Hematopoietic multipotent progenitor cell treated with erythropoietin and hydrocortisone succinate and interleukin-3 and kit ligand, for 8 days (in vitro differentiated cells): ENCODE measurements at places on chromosomes 7 and 10.
A peak's percentile ranks its signal among the peaks of the same experiment; 100 is the strongest.

DNA sequence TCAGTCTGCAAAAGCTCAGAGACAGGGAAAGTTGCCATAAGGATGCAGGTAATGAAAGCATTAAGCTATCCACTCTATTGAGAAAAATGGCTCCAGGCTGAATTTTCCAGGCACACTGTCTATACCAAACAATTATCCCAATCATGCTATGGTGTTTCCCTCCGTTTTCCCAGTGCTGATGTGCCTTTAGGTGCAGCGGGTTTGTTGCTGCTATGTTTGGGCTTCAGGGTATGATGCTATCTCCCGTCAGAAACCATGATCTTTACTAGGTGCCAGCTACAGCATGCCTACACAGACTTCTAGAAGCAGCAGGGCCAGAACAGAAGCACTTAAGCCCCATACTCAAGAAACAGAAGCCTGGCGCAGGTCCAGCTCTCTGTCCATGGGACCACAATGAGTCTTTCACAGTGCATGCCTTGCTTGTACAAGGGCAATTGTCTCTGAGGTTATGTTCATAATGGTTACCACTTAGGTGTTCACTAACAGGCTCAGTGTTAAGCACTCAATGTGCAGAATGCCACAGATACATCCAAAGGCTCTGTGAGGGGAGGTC is 19.4 kb downstream of the STEAP1B start:
- DNase-seq = no peak

DNA sequence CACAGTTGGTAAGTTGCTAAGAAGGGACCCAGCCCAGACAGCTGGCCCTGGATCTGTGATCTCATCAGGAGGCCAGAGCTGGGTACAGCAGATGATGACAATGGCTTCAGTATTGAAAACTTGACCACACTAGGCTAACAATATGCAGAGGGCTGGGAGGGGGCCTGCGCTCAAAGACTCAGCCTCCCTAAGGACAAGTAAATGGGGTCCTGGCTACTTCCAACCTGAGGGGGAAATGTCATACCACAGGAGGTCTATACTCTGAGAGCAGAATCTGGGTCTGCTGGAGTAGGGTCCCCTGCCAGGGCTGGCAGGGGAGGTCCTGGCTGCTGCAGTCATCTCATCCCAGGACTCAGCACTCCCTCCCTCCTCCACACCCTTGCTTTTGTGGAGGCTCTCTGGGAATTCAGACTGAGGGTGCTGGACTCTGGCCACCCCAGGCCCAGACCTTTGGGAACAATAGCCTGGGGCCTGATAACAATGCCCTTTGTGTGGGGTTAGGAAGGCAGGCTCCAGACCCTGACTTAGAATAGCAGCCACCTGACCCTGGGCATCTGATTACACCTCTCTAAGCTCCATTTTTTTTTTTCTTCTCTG is 1.4 kb downstream of the FXYD4 start:
- DNase-seq = no peak

DNA sequence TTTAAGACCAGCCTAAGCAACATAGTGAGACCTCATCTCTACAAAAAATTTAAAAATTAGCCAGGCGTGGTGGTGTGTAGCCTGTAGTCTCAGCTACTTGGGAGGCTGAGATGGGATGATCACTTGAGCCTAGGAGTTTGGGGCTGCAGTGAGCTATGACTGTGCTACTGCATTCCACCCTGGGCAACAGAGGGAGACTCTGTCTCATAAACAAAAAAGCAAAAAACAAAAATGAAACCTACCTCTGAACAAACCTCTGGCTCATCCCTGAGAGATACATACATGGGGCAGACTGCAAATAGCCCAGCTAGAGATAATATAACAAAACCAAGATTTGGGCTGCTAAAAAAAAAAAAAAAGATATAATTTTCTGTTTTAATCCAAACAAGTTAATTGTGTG is 19.5 kb downstream of the C10orf67 start:
- no peak for DNase-seq

DNA sequence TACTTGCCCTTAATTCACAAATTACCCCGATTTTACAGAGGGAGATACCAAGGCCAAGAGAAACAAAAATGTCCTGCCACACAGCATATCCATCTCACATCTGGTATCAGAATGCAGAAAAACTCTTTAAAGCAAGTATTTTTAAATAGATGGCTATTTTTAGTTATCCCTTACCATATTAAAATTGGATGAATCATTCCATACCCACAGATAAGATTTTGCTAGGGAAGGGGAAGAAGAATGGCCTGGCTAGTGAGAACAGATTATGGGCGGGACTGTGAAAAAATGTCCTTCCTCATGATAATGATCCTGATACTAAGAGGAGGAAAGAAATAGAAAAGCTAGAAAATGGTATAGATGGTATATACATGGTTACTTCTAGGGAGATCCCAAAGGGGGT is 80.6 kb upstream of the GATAD1 start:
- DNase-seq = no peak

DNA sequence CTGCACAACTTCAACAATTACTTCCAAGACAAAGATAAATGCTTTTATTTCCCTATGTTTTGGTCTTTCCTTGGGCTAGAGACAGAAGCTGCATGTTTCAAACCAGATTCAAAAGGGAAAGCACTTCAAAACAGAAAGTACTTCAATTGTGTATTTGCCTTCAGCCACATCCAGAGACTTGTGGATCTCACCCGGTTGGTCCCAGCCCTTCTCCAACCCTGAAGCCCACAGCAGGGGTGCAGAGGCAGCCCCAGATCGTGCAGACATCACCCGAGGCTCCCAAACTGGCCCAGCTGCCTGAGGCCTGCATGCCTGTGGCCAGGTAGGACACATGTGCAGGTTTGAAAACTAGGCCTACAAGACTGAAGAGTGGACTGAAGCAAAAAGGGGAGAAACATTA is 80.8 kb downstream of the ALOX5 start:
- DNase-seq = no peak

- no peak for DNase-seq
These were observed 78.6 kb downstream of the FAM53B start for GRCh38 chr10:124665558-124665957.

DNA sequence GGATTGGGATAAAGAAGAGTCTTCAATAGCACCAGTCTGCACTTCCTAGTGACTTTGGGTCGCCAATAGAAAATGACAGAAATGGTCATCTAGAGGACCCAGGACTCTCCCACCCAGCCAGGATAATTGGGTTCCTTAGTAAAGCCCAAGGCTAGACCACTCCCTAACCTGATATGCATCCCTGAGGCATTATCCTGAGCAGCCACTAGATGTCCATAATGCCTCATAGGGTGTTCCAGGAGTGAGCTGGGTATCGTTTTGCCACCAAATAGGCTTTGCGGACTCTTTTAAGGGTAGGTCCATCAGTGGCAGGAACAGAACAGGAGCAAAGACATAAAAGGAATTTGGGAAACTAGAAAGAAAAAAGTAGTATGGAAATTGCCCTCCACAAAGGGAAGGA is 4.5 kb upstream of the LRRC4 start:
- peak; percentile 33 for DNase-seq

DNA sequence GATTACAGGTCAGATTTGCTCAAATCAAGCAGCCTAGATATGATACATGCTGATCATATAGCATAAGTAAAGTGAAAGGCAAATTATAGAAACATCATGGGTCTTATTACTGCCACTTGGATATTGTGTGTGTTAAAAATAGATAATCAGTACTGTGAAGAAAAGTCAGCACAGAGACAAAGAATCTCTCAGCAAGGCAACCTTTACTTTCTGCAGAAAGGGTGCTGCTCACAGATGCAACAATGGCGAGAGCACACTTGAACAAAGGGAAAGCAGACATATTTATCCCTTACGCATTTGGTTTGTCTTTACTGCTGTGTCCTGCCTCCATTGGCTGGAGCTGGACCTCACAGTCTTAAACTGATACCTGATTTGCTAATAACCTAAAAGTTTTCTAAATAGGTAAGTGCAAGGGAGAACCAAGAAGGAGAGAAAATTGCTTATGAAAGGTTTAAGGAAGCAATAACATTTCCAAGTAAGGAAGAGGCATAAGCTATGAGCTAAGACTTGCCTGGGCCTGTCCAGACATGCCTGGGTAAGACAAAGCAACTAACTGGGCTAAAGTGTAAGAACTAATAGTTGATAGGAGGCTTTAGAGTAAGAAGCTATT is 1310.8 kb upstream of the LRRTM3 start:
- DNase-seq = no peak

DNA sequence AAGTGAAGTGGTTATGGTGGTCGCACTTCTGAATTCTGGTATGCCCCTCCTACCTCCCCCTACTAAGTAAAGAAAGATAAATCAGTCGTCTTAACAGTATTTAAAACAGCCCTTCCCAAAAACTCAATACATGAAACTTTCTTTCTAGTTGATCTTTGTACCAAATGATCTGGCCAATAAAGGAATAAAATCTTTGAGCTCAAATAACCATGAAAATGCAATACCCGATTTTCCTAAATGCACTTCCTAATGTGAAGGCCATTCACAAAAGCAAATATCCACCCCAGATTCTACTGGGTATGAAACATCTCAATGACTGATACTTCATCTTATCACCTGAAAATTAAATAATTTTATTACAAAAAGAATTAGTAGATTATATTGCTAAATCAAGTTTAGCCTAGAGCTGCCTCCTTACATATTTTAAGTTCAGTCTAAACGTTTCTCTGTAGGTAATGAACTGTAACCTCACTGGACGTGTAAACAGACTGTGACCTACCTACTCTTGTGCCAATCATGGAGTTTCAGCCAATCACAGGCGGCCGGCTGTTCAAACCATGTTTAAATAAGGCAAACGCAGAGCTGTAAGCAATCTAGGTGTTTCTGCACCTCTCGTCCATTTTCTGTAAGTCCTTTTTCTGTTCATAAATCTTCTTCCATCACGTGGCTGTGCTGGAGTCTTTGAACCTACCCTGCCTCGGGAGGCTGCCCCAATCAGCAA is 146.9 kb upstream of the AKR1E2 start:
- DNase-seq = no peak

DNA sequence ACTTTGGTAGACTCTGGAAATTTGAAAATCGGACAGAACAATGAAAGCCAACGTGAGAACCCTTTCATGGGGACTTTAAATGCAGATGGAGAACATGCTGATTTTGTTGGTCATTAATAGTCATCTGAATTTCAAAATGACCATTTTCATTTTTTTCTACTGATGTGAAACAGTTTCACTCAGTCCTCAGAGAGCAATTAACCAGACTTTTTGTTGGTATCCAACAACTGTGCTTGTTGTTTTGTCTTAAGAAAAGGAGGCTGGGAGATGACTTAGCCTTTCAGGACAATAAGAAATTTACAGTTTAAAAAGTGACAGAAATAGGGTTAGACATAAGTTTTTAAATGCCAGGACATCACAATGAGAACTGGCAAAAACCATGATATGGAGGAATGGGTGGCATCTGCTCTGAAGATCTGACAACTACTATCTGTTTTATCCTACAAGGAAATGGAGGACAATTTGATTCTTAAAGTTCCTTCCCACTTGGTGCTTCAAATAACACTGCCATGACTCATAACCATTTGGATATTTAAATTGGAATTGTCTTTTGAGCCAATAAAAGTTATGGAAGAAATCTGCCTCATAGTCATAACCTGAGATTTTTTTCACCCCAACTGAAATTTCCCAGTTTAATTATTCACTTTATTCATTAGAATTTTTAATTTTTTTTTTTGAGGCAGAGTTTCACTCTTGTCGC is 87.2 kb upstream of the HPS1 start:
- no peak for DNase-seq

GRCh38 chr10:78976825-78977755 is 91.7 kb upstream of the ZMIZ1 start:
- DNase-seq = no peak

DNA sequence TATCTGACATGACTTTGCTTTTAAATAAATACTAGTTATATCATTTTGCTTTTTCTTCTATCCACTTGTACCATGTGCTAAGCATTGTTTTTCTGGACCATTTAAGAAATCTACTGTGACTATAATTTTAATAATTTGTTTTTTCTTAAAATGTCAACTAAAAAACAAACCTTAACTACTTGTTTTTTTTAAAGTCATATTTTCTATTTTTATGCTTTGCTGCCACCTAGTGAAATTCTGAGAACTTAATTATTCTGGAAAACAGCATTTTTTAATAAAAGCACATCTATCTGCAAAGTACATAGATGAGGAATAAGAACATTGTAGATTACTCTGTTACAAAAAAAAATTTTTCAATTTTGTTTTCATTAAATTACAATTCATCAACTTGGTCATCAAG is 47.4 kb downstream of the ORC5 start:
- peak; percentile 43 for DNase-seq

- no peak for DNase-seq
These were observed 622.5 kb downstream of the TYW1 start for GRCh38 chr7:67619175-67619574.

DNA sequence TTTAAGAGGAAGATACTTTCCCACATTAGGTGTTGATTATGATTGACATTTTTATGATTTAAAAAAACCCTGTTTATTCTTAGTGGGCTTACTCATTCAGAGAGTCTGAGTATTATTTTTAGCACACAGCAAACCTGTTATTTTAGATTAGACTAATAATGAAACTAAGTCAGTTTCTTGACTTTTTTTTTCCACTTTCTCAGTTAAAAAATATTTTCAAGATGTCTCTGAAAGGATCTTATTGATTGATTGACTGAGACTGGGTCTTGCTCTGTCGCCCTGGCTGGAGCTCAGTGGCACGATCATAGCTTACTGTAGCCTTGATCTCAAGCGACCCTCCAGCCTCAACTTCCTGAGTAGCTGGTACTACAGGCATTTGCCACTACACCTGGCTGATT is 20.4 kb upstream of the INPP5F start:
- no peak for DNase-seq

GRCh38 chr10:45470098-45471012 is 96.3 kb downstream of the ALOX5 start:
- DNase-seq = peak; percentile 98

DNA sequence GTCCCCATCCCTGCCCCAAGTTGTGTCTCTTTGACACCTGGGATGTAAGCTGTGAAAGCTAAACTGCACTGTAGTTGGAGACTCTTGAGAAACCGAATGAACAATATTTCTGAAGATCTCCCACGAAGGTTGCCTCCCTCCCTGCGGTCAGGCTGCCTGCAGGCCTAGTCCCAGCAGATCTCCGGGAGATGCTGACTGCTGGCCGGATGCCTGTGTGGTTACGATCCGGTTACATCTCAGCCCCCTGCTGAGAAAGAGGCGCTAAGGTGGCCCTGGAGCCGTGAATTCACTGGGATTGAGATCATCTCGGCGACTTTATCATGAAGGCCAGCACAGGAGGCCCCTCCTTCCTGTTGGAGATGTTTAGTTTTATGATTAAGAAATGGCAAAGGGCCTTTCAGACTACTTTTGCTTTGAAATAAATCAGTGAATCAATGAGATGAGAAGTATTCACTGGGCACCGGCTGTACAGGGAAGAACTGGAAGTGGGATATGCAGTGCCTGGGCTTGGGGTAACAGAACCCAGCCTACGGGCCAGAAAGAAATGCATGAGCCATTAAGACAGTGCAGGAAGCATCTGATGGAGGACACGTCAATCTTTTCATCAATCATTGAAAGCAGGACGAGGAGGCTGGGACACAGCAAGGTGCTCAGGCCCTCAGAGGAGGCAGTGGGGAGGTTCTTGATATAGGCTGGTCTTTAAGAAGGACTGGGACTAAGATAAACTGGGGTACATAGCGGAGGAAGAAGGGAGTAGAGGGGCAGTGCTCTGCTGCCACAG is 177.6 kb downstream of the PRKAG2 start:
- no peak for DNase-seq

- peak; percentile 65 for DNase-seq
These were observed 2.0 kb downstream of the ANKRD2 start for GRCh38 chr10:97574374-97575126.
